ENCODE measurements at places on chromosomes 3 and 15.

DNA sequence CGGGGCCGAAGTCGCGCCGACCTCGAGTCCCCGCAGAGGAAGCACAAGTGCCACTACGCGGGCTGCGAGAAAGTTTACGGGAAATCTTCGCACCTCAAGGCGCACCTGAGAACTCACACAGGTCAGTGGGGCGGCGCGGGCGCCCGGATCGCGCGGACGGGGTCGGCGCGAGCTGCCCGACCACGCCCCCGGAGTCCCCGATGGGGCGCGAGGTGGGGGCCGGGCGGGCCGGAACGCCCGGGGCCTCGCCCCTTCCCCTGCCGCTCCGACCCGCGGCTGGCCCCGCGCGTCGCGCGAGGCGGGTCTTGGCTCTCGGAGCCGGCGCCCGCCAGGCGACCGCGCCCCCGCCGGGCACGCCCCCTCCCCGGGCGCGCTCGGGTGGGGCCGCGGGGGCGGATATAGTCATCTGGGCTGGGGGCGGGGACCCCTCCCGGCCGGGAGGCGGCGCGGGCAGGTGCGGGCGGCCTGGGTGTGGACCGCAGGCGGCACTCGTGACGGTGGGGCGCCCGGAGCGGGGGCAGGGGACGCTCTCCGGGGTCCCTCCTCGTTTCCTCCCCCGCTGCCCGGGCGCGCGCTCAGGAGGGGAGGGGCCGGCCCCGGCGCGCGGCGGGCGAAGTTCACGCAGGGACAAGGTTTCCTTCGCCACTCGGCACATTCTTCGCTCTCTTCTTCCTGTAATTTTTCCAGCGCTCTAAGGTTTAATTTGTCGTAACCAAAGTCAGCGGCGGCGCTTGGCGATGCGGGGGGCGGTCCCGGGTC lies 1.2 kb downstream of the KLF13 start:
- DNase-seq = peak; percentile 18

DNA sequence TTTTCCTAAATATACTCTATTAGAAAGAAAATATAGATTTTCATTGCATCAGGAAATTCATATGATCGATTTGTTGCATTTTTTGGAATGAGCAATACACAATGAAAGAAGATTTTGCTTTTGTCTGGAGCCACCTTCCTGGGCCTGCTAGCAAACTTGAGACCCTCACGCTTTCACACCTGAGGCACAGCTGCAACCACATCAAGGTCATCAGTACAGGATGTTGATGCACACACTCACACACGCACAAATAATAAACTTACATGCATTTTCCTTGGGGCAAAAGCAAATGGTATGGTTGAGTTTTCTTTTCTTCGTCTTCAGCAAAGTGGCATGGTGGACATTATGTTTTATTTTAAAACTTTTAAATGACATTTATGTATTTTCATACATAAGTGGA lies 64.8 kb upstream of the SATB1 start:
- DNase-seq = no peak

DNA sequence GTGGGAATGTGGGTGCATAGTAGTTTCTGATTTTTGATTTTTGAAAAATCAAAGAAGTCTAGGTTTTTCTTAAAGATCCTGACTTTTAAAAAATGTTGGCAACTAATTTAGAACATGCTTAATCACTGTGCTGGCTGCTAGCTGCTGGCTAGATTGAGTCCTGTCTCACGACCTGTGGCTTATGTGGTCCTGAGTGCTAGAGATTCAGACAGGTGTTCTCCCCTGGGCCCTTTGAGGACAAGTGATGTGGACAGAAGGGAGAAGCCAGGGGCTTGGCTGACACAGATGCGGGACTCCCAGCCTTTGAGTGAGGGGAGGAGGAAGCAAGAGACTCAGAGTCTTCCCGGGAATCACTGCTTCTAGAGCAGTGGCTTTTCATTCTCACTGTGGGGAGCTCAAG lies 47.5 kb downstream of the CORO2B start:
- DNase-seq = no peak

DNA sequence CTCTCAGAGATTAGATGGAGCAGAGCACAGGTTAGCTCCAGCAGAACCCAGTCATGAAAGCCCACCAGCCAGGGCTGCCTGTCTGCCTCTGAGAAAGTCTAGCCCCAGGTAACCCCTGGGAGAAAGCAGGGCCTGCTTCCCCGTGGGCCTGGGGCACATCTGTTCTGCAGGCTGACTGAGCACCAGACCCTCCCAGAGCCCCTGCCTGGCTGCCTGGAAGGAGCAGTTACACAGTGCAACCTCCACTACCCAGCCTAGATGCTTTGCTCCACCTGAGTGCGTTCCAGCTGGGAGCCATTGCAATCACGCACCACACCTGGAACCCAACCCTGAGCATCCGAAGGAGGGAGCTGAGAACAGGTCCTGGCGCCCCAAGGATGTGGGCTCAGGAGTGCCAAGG lies 24.7 kb upstream of the OR5K4 start:
- DNase-seq = no peak

DNA sequence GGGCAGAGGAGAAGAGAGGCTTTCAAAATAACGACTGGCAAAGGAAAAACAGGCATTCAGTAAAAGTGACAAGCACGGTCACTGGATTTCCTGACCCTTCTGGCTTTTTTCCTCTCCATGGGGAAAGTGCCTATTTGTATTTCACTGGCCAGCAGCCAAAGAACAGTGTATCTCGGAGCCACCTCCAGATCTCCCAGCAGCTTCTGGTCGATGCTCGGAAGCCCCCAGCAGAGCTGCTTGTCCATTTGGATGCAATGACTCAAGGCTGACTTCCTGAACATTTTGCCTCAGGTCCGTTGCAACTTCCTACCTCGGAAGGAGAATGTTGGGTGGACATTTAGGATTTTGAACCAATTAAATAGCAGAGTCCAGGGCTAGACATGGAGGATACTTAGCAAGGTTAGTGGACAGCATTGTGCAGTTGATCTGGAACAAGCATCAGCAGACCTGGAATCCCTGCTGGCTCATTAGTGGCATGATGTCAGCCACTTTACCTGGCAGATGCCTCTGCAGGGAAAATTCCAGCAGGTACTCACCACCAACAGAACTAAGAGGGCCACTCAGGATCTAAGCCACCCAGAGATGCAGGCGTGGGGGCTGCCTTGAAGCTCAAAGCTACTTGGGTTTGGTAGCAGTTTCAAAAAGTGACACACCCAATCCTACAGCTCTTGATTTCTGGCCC lies 1.1 kb downstream of the FAM107A start:
- DNase-seq = peak; percentile 52

DNA sequence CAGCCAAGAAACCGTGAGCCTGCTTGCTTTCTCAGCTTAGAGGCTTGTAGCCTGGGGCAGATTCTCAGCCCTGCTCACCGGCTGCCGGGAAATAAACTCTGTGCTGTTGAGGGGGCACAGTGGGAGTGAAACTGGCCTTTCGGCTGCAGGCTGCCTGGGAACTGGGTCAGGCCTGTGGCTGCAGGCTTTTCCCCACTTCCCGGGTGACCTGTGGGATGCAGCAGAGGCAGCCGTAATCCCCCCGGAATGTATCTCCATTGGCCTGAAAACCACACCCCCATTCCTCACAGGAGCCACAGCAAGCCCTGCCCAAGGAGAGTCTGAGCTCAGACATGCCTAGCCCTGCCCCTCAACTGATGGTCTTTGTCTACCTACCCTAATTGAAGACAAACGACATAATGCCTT lies 110.9 kb downstream of the STXBP5L start:
- DNase-seq = no peak

- no peak for DNase-seq
Observed at GRCh38 chr15:63544258-63545026, 40.0 kb downstream of the USP3 start.

GRCh38 chr3:184368586-184369183 lies 7.2 kb downstream of the POLR2H start:
- peak; percentile 87 for DNase-seq

GRCh38 chr15:70558406-70559264 lies 204.7 kb downstream of the UACA start:
- no peak for DNase-seq

DNA sequence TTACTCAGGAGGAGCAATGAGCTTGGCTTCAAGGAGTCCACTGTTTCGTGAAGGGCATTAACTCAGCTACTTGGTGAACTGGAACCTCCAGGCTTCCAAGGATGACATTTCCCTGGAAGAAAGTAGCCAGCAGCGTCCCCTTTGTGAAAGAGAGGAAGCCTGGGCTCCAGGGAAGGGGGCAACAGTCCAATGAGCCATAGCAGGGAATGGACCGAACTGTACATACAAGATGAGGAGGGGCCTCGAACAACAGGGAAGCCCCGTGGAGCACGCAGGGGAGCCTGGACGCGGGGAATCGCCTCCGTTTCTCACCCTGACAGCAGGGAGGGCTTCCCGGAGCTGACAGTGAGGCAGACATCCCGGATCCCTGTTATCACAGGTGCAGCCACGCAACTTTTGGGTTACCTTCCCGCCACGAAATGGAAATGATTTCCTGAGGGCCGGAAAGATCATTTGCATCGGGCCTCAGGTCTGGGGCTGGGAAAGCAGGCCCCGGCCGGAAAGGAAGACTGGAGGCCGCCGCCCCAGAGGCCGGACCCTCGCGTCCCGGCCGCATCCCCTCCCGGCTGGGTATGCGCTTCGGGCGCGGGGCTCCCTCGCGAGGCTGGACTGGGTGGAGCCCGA lies 475 bp upstream of the SPINT1 start:
- DNase-seq = no peak

DNA sequence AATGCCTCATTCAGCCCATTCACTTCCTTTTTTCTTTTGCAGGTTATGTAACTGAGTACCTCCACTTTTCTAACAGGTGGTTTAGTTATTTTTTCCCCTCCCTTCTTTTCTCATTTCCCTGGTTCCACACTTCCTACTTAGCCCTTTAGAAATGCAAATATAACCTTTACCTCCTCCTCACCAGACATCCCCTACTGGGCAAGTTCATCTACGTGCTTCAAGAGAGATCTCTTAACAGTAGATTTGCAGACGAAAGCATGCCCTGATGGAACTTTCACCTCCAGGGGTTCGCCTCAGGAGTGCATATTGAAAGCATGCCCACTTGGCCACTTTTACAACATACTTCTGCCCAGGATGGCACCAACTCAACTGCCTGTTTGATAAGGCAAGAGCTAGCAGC lies 314.1 kb upstream of the LRRC3B start:
- no peak for DNase-seq

GRCh38 chr3:144586382-144586781 lies 614.8 kb downstream of the DIPK2A start:
- DNase-seq = peak; percentile 44

DNA sequence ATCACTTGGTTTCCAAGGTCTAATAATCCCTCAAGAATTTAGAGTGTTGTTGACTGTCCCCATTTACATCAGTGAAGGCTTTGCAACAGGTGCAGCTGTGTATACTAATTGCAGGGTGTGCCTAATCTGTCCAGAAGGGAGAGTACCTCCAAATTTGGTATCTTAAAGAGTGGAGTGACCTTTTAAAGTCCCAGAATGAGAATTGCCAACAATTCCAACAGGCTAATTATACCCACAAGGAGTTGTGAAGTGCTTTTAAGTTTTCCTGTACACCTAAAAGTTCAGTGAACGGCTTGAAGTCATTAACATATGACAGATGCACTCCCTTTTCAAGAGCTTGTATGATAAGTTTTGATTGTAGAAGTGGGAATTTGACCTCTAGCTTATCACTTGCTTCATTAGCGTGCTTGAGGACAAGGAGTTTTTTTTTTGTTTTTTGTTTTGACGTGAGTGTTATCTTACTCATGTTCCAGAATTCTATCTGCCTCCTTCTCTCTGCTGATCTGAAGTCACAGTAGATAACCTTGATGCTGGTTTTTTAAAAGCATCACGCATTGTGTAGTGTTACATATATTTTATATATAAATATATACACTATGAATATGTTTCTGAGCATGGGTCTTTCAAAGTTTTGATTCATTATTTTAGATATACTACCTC lies 26.3 kb downstream of the CDIN1 start:
- no peak for DNase-seq

- DNase-seq = no peak
Observed at GRCh38 chr3:190077395-190078045, 43.2 kb downstream of the P3H2 start.

- DNase-seq = no peak
Observed at GRCh38 chr15:55739641-55740040, 3.3 kb downstream of the PRTG start.

- DNase-seq = peak; percentile 56
Observed at GRCh38 chr3:134600685-134601463, 49.9 kb downstream of the KY start.

DNA sequence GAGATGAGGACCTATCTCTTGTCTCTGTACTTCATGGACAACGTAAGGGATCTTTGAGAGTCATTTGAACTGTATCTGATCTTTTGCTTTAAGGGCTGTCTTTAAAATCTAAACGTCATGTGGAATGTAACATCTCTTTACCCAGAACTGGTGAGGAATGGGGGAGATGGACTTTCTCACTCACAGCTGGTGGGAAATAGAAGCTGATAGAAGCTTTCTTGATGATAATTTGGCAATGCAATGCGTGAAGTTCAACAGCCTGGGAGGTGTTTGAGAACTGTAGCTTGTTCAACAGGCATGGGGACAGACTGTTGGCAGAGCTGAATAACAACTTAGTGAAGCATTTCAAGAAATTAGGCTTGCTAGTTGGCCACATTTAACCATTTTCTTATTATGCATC lies 21.5 kb upstream of the RORA start:
- DNase-seq = no peak

DNA sequence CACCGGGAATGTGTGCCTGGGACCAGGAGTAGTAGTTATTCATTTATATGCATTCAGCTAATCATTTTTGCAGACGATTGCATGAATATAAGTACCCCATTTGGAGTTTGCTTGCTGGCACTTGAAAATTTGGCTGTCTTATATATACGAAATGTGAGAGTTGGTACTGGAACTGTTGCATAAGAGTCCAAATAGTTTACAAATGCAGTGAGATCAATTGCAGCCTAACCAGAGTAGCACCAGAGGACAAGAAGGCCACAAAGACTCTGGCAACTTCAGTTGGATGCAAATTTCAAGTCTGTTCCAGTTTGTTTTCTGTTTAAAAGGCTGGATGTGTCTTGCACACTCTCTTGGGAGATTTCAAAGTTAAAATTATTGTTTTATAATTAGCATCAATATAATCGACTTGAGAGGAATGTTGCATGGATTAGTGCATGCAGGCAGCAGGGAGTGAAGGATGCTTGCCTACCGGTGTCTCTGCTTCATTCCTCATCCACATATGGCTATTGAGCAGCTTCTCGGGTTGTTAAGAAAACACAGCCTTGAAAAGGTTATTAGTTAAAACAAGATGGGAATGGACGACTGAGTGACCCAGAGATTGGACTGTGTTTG lies 213.0 kb downstream of the PTPRG start:
- no peak for DNase-seq

DNA sequence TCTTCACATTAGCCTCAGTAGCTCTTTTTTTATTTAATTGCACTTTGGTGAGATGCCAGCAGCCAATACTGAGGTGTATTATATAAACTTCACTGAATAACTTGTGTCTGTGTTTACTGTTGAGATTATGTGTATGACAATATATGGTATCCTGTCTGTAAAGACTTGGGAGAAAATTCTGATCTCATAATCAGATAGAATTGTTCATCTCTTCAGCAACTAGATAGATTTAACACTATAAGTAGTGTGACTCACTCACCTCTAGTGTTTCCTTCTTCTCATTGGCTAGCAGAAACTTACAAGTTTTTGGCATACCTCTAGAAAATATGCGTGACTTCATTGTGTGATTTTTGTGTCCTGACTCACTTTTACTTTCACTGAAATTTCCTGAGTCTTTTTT lies 67.6 kb upstream of the TGFBR2 start:
- DNase-seq = peak; percentile 93

GRCh38 chr3:38085943-38086324 lies 46.9 kb downstream of the DLEC1 start:
- no peak for DNase-seq
